ENCODE measurements at places on chromosomes 5 and 9.

DNA sequence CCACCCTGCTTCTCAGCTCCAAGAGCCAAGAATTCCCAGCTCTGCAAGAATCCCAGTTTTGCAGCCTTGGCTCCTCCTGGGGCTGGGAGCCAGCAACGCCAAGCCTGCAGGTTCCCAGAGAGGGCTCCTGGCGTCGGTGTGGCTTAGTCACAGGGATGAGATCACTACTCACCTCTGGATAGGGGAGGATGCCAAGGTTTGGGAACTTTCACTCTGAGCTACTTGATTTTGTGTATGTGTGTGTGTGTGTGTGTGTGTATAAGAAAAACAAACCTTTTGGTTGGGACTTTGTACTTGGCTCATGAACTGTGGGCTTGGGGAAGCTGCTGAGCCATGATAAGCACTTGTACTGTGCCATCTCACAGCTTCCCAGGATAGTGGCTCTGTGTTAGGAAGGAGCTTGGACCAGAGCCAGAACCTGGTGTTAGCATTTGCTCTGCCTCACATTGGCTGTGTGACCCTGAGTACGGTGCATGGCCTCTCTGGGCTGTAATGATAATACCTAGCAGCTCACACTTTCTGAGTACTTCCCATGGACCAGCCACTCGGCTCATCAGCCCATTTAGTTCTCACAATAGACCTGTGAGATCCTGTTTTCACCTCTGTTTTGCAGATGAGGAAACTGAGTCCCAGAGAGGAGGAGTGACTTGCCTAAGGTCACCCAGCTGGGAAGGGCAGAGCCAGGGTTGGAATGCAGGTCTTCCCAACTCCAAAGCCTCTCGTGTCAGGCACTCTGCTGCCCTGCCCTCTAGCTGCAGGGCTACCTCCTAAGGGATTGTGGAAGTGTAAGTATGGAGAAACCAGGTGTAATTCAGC, 41.4 kb upstream of the DAB2IP start:
- DNase-seq: no peak

- DNase-seq: no peak
Measured at GRCh38 chr9:70439991-70440706, 25.7 kb upstream of the KLF9 start.

DNA sequence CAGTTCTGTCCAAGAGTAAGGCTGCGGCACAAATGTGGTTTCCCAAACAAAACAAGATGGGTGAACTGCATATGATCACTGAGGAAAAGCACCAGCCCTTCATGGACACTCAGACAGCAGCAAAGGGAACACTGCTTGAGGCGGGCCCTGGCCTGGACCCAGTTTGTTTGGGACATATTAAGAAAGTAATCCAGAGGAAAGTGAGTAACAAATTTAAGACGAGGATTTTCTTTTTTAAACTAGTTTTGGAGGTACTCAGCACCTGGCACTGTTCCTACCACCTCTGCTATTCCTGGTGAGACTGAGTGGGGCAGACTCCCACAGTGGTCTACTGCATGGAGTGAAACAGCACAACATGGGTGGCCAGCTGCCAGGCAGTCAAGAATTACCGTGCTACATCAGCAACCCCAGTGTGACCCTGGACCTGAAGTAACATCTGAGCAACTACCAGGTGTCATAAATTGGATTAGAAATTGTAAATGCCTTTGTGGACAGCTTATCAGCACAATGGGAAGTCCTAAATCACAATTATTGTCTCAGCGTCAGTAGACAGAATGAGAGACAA, 28.5 kb downstream of the P4HA2 start:
- DNase-seq: no peak

GRCh38 chr5:113356487-113356886, 78.3 kb downstream of the TSSK1B start:
- no peak for DNase-seq

DNA sequence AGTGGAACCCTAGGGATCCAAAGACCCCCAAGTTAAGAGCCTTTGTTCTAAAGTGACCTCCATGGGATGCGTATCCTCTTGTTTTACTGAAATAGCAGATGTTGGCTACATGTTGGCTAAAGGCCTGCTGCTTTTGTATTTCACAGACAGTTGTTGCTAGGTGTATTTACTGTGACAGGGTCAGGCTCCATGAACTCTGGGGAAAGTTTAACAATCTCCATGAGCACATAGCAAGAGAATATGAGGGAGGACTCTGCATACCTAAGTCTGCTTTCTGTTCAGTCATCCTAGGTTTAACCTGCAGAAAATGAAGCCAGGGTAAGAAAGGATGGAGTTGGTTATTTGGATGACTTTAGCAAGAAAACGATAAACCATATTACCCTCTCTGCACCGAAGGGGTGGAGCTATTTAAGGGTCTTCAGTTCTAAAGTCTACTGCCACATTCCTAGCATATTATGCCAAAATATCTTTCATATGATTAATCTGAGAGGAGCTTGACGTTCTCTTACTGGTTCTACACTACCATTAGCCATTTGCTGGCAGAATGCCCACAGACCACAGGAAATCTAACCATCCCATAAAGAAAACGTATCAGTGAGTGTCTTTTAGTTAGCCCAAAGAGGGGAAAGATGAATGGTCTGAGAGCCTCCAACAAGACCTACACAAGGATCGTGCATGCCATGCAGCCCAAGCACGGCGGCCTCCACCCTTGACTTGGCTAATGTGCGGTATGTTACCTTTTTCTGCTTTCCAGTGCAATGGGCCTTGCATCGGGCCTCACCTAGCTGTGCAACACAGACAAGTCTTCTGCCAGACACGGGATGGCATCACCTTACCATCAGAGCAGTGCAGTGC, 127.8 kb downstream of the SAXO1 start:
- DNase-seq: no peak
